ENCODE measurements at places on chromosomes 3 and 15.

DNA sequence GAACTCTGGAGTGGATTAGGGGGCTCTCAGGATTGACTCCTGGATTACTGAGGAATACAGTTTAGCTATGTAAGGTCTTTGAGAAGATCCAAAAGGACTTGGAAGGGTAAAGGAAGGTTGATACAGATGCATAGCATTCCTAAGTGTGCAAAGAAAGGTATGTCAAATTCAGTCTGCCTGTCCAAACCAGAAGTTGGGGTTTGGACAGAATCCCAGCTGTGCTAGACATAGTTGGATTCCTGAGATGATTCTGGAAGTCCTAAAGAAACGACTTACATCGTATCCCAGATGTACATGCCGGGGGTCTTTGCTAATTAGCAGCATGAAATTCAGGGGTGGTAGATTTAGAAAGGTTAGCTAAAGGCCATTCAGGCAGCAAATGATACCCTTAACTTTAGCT is 97.7 kb upstream of the TSPAN3 start:
- no peak for DNase-seq

DNA sequence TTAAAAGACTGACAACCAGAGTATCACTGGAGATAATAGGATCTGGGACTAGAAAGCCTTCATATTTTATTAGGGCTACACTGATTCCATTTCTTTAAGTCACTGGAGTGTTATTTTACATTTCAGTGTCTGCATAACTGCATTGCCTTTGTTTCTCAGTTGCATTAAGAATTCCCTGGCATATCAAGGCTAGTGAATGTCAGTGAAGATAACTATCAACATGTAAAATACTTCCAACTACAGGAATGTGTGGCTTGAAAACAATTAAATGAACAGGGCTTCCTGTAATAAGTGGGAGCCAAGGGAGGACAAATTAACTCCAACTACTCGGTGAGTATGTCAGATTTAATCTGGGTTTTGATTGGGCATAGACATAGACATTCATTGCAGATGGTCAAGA is 628.5 kb downstream of the ROBO2 start:
- no peak for DNase-seq

GRCh38 chr3:33122991-33123390 is 9.2 kb downstream of the CRTAP start:
- DNase-seq, result no peak

DNA sequence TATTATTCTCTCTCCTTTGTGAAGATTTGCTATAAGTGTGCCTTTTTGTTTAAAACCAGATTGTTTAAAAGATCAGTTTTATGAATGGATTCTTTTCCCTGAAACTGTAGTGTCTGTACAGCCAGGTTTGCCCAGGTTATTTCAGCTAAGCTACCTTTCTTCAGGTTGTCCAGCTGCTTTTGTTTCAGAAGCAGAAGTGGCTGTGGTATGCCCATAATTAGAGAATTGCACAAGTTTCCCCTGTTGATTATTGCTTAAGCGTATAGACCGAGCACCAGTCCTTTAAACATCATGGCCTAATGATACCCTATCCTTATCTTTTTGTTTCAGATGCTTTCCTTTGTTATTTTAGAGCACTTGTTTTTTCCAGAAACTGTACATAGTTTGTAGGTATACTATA is 10.2 kb downstream of the ASB7 start:
- no peak for DNase-seq

DNA sequence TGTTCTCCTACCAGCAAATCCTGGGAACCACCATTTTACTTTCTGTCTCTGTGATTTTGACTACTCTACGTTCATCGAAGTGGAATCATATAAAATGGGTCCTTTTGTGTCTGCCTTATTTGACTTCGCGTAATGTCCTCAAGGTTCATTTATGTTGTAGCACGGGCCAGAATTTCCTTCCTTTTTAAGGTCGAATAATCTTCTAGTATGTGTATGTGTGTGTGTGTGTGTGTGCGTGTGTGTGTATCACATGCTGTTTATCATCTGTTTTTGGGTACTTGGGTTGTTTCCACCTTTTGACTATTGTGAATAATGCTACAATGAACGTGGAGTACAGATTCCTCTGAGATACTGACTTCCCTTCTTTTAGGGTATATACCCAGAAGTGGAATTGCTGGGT is 35.3 kb downstream of the STARD5 start:
- no peak for DNase-seq

- DNase-seq, result no peak
Measured at GRCh38 chr3:138687236-138687635, 78.7 kb downstream of the FAIM start.

GRCh38 chr15:79358069-79358468 is 47.2 kb downstream of the TMED3 start:
- no peak for DNase-seq

DNA sequence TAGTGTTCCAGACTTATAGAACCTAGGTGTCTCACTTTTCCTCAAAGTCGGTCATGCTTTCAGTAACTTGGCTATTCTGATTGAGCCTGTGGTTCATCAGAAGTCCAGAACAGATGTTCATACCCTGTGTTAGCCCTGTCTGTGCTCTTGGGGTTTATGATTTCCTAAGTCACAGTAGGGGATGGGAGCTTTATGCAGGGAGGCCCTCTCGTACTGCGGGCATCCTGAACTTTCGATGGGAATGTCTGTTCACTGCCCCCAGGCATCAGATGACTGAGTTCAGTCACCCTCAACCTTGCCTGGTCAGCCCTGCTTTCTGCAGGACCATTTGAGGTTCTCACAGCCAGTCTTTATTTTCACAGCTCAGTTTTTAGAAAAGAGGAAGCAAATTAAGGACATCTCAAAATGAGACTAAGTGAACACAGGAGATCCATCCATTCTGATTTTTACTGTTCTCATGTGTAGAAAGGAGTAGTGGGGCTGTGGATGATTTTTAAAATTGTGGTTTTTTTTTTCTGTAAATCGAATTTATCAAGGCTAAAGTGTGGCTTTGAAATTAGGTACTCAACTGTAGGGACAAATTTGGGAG is 71.3 kb downstream of the CMTM8 start:
- no peak for DNase-seq

DNA sequence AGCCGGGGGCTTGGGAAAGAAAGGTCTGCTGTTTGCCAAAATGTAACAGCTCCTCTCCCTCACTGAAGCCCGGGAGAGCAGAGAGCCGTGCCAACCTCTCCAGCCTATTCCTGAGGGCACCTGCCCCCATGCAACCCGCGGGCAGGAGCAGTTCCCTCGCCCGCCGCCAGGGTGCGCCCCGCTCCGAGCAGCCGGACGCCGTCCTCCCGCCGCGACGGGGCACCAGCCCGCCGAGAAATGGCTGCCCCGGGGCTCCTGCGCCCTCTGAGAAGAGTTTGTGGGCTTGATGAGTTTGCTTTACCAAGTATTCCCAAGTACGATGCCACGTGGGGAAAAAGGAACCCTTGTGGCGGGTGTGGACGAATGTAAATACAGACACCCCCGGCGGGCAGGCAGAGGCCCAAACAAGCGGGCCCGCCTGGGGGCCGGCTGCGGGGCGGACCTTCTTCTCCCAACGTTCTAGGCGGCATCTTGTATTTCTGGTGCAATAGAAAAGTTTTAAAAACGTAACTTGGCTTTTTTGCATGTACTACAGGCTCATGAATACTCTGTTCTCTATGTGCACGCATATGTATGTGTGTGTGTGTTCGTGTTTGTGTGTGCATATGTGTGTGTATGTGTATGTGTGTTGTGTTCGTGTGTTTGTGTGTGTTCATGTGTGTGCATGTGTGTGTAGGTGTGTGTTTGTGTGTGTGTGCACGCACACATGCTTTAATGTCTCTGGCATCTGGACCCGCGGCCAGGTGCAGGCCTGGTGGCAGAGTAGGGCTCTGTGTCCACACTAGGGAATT is 162.9 kb downstream of the CHSY1 start:
- peak; percentile 67 for DNase-seq

- DNase-seq, result no peak
Measured at GRCh38 chr3:195394700-195395099, 48.1 kb downstream of the ACAP2 start.

- DNase-seq, result no peak
Measured at GRCh38 chr3:5531741-5532290, 344.3 kb downstream of the EDEM1 start.

DNA sequence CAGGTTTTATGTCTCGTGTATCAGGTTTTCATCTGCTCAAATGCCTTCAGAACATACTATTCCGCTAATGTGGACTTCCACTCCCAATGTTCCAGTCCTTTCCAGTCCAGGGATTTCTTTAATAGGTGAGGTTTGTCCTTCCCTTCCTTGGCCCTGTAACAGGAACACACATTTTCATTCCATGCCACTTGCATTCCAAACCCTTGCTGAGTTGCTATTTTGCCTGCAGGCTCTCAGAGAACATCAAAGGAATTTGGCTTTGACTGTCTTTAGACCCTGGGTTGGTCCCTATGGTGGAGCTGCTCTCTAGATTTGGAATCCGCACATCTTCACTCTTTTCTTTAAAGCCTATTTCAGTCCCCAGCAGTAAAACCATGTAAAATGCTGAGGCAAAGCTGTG is 12.3 kb upstream of the ALCAM start:
- no peak for DNase-seq

- DNase-seq, result no peak
Measured at GRCh38 chr3:85678713-85679112, 719.9 kb downstream of the CADM2 start.

GRCh38 chr15:25869701-25870100 is 6.6 kb upstream of the ATP10A start:
- DNase-seq, result no peak

DNA sequence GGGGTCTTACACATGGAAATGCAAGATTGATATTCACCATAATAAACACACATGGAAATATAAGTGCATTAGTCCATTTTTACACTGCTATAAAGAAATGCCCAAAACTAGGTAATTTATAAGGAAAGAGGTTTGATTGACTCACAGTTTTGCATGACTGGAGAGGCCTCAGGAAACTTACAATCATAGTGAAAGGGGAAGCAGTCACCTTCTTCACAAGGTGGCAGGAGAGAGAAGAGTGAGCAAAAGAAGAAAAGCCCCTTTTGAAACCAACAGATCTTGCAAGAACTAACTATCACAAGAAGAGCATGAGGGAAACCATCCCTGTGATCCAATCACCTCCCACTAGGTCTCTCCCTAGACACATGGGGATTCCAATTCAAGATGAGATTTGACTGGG is 111.7 kb upstream of the TP63 start:
- DNase-seq, result no peak

DNA sequence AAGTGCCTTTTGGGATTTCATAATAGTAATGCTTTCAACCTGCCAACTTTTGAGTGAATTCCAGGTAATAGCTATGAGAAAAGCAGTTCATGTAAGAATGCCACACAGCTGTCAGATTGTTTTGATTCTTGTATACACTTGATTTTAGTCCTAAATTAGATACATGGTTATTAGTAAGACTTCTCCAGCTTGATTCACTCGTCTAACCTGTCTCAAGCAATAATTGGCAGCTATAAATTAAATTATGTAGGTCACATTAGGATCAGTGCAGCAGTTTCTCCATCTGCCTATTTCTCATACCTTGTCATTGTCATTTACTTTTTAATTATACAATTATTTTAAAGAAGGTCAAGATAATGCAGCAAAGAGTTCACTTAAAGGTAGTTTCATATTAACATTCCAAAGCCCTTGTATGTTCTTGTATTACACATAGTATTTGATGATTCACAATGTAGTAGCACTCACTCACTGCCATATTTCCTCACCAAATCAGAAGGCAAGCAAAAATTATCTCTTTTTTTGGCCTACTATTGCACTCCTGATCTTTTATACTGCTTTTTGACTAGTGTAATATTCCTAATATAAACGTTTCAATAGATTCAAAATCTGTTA is 10.9 kb upstream of the CRYBG3 start:
- DNase-seq, result no peak

DNA sequence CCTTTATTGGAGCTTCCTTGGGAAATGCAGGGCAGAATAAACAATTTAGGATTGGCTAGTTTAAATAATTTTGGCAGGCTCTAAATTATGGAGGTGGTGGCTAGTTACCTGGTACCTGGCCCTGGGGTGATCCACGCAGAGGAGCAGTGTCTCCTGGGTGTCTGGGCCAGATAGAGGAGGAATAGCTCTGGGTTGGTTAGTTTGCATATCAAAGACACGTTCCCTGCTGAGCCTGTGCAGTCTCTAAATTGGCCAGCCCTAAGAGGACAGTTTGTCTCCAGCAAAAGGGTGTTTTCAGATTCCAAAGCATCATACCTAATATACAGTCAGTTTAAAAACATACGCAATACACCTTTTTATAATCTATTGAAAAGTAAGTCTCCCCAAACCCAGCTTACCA is 333.3 kb upstream of the TPM1 start:
- no peak for DNase-seq

GRCh38 chr3:49276475-49277382 is at the start of gene C3orf62:
Gene C3orf62 (minus strand): TSS chr3:49277232. CDS start chr3:49276872, 360 bp downstream.
- DNase-seq, result peak; percentile 51

GRCh38 chr3:113556316-113556945 is 24.1 kb downstream of the SIDT1 start:
- DNase-seq, result no peak

- no peak for DNase-seq
Measured at GRCh38 chr3:106678657-106679390, 698.4 kb upstream of the CCDC54 start.

DNA sequence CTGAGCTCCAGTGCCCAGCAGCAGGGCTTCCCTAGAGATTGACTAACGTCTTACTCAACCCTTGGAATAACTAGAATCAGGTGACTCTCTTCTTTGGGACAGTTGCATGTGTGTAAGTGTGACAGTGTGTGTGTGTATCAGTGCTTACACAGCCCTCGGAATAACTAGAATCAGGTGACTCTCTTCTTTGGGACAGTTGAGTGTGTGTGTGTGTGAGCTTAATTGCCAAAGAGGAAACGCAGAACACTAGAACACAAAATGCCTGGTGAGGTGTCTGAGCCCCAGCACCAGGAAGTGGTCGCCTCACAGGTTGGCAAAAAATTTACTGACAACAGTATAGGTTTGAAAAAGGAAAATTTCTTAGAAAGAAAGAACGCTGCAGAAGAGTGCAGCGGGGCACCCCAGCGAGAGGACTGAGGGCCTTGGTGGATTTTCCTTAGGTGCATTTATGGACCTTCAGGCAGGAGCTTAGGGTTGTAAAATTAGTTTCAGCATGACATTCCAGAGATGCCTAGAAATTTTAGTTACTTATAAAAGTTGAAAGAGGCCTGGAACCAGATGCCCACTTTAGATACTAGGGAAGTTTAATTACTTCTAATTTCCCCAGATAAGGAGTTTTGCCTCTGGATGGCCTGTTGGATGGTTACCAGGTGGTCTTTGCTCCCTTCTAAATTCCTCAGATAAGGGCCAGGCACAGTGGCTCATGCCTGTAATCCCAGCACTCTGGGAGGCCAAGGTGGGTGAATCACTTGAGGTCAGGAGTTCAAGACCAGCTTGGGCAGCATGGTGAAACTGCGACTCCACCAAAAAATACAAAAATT is 3.7 kb upstream of the WDR82 start:
- no peak for DNase-seq

Data from T-helper 1 cell (primary cell).